ENCODE measurements at places on chromosomes 2 and 18. TPM values are rescaled to one million over a fixed set of nuclear protein-coding genes. Genes with fewer than 3 reads are reported as not detected.

DNA sequence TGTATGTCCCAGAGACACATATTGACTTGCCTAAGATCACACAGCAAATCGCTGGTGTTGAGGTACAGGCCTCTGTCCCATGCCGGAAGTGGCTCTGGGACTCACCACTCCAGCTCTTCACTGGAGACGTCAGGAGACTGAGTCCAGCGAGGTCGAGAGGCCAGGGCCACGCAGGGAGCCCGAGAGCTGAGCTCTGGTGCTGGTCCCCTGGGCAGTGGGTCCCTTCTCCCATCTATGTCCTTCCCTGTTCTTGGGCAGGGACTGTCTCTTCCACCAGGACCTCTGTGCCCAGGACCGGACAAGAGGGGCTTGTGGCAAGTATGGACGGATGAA is 62.4 kb upstream of the TWIST2 start:
- no peak for DNase-seq

DNA sequence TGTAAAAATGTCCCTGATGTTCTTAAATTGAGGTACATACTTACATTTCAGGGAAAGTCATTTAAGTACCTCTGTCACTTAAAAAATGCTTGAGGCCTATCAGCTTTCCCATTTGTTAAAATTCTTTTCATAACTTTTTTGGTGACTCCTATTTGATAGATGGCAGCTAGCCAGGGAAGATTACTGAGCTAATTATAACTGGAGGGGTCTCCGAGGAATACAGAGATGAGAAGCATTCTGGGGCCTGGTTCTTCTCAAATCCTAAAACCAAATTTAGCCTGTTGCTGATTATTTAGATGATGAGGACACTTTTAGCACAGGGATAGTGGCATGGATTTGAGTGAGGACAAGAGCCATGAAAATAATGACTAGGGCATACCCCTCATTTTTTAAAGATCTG is 4.8 kb downstream of the UGP2 start:
- no peak for DNase-seq

GRCh38 chr2:30403592-30404312 is 43.3 kb upstream of the LCLAT1 start:
- DNase-seq = no peak

DNA sequence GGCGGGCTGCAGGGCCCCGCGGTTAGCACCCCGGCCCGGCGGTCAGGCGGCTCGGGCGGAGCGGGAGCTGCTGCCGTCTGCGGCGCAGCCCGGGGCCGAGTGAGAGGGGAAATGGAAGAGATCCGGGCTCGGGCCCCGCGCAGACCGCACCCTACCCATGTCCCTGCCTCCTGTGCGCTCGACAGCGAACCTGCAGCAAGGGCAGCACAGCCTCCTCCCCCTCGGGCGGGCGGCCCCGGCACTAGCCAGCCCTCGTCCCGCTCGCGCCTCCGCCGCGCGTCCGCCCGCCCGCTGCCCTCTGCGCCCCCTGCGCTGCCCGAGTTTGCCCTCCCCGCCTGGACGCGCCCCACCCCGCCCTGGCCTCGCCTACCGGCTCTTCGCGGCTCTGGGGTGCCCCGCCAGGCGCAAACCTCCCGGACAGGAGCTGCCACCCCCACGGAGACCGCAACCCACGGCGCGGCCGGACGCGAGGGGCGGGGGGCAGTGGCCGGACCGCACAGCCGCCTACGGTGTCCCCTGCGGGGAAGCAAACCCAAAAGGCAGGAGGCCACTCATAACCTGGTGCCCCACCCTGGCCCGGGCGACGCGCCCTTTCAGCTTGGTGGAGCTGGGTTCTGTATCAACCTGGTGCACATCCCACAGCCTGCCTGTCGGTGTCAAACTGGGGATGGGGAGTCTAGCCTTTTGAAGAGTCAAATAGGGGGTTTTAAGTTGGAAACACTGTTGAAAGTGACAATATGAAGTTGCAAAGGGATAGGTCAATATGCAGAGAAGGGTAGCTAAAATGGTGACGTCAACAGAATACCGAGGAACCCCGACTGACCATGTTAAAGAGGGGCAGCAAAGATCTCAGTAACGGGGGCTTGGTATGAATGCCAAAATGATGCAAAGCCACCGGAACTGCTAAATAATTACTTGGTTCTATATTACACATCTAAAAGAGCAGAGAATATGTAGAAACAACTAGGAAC is at the start of gene IHH:
Gene IHH, minus strand, starts transcription at position 101 of the 971 bp plus-strand sequence. CDS start 454 bp downstream, outside the sequence.
- DNase-seq = no peak

GRCh38 chr2:9252002-9252357 is 45.4 kb downstream of the ASAP2 start:
- no peak for DNase-seq

DNA sequence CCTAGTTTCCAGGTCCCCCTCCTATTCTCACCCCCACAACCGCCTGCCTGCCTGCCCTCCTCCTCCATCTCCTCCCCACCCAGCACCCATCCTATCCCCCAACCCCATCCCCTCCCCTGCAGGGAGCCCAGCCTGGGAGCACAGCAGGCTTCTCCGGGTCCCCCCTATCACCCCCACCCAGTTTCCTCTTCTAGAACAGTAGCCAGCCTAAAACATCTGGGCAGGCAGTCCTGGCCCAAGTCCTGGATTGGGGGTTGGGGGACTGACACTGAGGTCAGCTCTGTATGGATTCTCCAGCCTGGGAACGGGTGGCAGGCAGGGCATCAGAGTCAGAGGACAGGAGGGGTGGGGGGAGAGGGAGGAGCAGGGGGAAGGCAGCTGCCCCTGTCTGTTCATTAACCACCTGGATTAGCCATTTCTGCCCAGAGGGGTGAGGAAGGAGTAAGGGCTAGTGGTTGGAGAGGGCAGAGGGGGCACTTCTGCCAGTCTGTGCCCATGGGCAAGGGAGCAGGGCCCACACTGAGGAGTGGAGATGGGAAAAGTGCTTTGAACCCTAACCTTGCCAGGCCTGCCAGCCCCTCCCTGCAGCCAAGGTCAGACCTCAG is 60.0 kb downstream of the TNS1 start:
- no peak for DNase-seq

- DNase-seq = no peak
Observed at GRCh38 chr18:60191926-60192325, 180.6 kb downstream of the MC4R start.

Gene FBXO11
- 19.4 TPM for total RNA-seq
